H1 (cell line): ENCODE measurements at places on chromosomes 12 and 14. TPM values are rescaled to one million over a fixed set of nuclear protein-coding genes. Genes with fewer than 3 reads are reported as not detected.

TRHDE gene
- total RNA-seq = 5.0 and 5.5 TPM in 2 replicates

FAM222A gene
- 1.1 and 1.5 TPM in 2 replicates for total RNA-seq

EIF2S1 gene
- 145 and 146 TPM in 2 replicates for total RNA-seq

CDKL1 gene
- total RNA-seq = 1.6 and 2.2 TPM in 2 replicates

GSG1 gene
- total RNA-seq = 0.89 and 1.3 TPM in 2 replicates

DHH gene
- 0.11 and 0.13 TPM in 2 replicates for total RNA-seq

CLEC7A gene
- 0.15 TPM in 1 of 2 replicates, not detected in the other for total RNA-seq

GLT1D1 gene
- total RNA-seq = 3.6 and 4.1 TPM in 2 replicates

DNA sequence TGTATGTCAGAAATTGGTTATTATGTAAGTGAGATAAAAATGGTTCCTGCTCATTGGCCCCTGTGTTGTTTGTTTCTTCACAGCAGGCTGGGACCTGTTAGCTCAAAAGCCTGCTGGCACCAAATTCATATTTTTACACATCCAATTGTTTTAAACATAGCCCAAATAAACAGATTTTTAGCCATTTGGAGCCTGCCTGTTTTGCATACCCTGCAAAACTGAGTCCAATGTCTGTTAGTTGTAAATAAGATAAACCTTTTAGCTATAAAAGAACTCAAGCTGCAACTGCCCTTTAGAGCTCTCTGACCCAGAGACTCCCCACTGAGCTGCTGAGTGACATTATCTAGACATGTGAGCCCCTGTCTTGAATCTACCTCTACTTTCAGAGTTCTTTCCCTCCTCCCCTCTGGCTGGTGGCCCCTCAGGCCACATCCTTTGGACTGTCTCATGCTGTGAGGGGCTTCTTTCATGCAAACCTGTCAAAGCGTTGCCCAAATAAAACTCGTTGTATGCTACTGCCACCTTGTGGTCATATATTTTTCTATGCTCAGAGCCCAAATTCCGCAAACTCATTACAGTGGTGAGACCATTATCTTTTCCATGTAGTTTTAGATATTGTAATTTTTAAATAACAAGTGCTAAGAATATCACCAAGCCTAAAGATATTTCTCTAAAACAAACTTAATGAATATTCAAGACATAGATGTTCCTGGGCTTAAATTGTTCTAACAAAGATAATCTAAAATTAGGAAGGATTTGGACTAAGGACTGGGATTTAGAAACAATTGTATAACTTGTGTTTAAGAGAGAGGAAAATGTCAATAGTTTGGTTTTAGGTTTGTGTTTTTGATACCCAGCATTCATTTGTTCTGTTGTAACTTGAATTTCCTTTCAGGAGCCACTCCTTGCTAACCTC is 337.9 kb downstream of the AACS start:
- H3K27ac ChIP-seq = no peak overlapping the region
- no peak overlapping the region for H3K4me3 ChIP-seq
- H3K27me3 ChIP-seq = no peaks in the 10 kb centered on the region

DNA sequence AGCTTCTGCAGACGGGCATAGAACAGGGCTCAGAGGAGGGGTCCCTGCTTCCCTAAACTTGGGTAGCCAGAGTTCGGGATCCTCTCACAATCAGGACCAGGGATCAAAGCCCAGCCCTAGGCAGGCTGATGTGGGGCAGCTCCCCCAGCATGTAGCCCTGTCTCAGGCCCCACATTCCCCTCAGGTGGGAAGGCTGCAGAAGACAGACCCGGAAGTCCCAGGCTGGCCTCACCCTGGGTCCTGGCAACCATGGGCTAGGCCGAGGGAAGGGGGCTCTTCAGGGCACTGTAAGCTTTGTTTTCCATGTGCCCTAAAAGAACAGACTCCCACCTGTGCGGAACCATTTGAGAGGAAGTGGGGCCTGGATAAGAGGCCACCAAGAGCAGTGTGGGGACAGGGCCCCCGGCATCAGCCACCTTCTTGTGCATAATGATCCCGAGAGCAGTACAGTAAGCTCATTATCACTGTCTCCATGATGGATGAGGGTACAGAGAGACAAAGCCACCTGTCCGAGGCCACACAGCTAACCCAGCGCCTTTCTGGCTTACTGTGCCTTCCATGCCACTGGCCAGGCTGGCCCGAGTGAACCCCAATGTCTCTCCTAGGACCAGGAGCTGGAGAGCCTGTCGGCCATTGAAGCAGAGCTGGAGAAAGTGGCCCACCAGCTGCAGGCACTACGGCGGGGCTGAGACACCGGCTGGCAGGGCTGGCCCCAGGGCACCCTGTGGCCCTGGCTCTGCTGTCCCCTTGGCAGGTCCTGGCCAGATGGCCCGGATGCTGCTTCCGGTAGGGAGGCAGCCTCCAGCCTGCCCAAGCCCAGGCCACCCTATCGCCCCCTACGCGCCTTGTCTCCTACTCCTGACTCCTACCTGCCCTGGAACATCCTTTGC is 11.5 kb downstream of the CHGA start:
- H3K36me3 ChIP-seq = no peaks in the 10 kb centered on the region
- no peaks in the 10 kb centered on the region for H3K27me3 ChIP-seq
- DNase-seq = no peak
- H3K4me1 ChIP-seq = no peaks in the 10 kb centered on the region

DNA sequence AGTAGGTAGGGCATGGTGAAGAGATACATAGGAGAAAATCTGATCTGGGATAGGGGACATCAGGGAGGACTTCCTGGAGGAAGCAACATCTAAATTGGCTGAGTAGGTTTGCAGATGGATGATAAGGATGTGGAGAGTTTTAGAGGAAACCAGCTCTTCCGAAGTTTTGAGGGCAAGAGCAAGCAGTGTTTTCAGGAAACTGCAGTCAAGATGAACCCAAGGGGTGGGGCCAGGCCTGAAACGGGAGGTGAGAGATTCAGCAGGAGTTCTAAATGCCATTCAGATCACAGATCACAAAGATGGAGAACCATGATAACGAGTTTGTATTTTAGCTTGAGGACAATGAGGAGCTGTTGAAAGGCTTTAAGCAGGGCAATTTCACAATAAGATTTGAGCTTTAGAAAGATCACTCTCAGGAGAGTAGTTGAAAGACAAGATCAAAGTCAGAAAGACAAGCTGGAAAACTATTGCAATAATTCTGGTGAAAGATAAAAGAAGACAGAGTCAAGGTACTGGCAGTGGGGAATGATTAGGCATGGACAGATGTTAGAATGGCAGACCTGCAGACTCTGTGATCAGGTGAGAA is 70.1 kb upstream of the PLXNC1 start:
- DNase-seq = no peak
- H3K4me1 ChIP-seq = no peaks in the 10 kb centered on the region
- no peak overlapping the region for H3K4me3 ChIP-seq
- H3K36me3 ChIP-seq = no peaks in the 10 kb centered on the region
- H3K27me3 ChIP-seq = no peaks in the 10 kb centered on the region

DNA sequence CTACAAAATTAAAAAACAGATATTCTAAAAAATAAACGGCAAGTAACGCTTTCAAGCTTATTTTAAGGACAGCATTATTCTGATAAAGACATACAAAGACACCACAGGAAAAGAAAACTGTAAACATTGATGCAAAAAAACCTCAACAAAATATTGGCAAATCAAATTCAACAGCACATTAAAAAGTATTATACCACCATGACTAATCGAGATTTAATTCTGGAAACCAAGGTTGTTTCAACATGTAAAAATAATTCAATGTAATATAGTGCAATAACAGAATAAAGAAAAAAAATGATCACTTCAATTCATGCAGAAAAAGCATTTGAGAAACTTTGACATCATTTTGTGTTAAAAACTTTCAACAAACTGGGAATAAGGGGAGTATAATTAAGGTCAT is 1323.2 kb downstream of the FSCB start:
- H3K4me3 ChIP-seq = no peak overlapping the region
- no peaks in the 10 kb centered on the region for H3K36me3 ChIP-seq
- no peak overlapping the region for H3K27ac ChIP-seq
- no peak for DNase-seq
- H3K4me1 ChIP-seq = no peaks in the 10 kb centered on the region

DNA sequence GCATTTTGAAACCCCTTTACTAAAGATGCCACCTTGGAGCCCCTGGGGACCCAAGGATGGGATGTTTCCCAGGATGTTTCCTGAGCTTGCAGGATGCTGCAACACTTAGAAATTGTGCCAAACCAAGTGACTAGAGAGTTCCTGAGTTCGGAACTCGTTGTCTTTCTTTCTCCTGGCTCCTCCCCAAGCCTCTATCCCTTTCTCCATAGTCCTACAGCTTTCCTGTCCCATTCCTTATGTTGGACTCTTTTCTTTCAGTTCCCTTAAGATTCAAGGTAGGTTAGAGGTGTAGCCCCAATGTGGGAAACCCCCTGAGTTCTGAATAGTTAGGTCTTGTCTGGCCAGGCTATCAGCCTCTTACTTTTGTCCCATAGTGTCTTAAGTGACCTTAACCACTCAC is 1.4 kb upstream of the KIF5A start:
- no peak overlapping the region for H3K4me3 ChIP-seq
- H3K36me3 ChIP-seq = no peaks in the 10 kb centered on the region
- DNase-seq = no peak
- no peak overlapping the region for H3K27ac ChIP-seq
- H3K4me1 ChIP-seq = peaks cover 12% of the 10 kb centered on the region; the same call in 1 of the 2 replicates
- peaks cover 5% of the 10 kb centered on the region; the same call in 1 of the 2 replicates for H3K27me3 ChIP-seq

GRCh38 chr12:130186651-130187268 is 24.5 kb downstream of the FZD10 start:
- no peak overlapping the region for H3K4me3 ChIP-seq
- H3K4me1 ChIP-seq = no peaks in the 10 kb centered on the region
- no peaks in the 10 kb centered on the region for H3K36me3 ChIP-seq
- H3K27ac ChIP-seq = no peak overlapping the region
- no peak for DNase-seq
- peaks cover 6% of the 10 kb centered on the region for H3K27me3 ChIP-seq

- no peaks in the 10 kb centered on the region for H3K36me3 ChIP-seq
- no peaks in the 10 kb centered on the region for H3K4me1 ChIP-seq
- H3K4me3 ChIP-seq = no peak overlapping the region
- H3K27ac ChIP-seq = no peak overlapping the region
- no peaks in the 10 kb centered on the region for H3K27me3 ChIP-seq
Measured at GRCh38 chr14:71554959-71555612, 377.1 kb upstream of the RGS6 start.

DNA sequence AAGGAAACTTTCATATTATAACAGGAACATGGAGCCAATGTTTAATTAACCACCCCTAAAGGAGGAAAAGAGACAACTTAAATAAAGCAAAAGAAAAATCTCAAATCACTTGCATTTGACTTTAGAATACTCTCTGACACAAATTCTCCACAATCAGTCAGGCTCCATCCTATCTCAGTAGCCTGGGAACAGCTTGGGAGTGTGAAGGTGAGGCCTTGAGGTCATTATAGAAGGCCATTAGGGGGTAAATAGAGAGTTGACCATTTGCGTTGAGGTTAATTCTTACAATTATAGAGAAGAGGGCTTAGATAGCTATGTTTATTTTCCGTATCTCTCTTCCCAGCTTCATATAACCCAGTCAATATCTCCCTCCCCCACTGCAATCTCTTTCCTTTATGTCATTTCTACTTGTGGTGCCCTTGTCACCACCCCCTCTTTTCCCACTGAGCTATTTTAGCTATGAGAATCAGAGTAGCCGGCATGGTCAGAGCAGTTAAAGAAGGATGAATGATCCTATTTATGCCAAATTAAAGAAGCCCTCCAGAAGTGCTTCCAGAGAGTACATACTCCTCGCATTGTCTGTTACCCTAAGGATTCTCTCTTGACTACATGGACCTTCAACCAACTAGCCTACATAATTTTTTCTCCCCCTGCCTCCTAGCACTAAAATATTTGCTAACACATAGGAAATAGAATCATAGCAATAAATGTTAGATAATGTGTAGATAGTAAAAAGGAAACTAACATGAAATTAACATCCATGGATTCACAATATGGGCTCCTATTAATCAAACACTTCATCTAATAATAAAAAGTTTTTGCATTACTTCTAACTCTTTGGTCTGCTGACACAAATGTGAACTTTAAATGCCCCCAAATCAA is 135.2 kb upstream of the KRR1 start:
- no peak overlapping the region for H3K4me3 ChIP-seq
- H3K27me3 ChIP-seq = no peaks in the 10 kb centered on the region
- no peak for DNase-seq

GRCh38 chr14:96805956-96806355 is 8.8 kb downstream of the VRK1 start:
- H3K4me3 ChIP-seq = no peak overlapping the region
- H3K4me1 ChIP-seq = no peaks in the 10 kb centered on the region
- H3K36me3 ChIP-seq = no peaks in the 10 kb centered on the region
- no peak for DNase-seq

GRCh38 chr14:99884834-99885648 is 91.8 kb downstream of the EML1 start:
- H3K4me3 ChIP-seq = no peak overlapping the region
- no peak overlapping the region for H3K27ac ChIP-seq
- H3K27me3 ChIP-seq = no peaks in the 10 kb centered on the region
- no peak for DNase-seq
- H3K36me3 ChIP-seq = no peaks in the 10 kb centered on the region

- no peak for DNase-seq
- H3K4me1 ChIP-seq = no peaks in the 10 kb centered on the region
- no peaks in the 10 kb centered on the region for H3K36me3 ChIP-seq
- no peak overlapping the region for H3K4me3 ChIP-seq
Measured at GRCh38 chr12:46934374-46935111, 108.7 kb upstream of the SLC38A4 start.

DNA sequence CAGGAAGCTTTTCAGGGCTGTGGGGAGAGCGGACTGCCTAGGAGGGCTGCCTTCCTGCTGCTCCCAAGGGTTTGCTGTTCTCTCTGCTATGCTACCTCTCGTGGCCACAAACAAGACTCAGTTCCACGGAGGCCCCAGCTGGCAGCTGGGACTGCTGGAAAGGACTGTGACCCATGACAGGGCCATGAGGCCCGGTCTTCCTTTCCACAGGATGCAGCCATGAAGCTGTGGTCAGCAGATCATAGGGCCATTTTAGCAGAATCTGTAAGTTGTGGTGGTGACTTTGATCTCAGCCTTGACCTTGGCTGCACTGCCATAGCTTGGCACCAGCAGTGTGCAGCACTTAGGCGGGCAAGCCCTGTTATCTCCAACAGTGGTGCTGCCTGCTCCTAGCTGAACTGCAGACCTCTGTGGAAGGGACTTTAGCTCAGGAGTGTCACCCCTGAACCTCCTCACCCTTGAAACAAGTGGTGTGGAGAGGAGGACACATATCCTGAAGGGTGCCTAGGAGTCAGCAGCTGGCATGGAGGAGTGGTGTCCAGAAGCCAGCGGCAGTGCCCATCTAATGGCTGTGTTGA is 12.3 kb downstream of the KRT80 start:
- no peaks in the 10 kb centered on the region for H3K36me3 ChIP-seq
- H3K4me3 ChIP-seq = no peak overlapping the region
- H3K27me3 ChIP-seq = no peaks in the 10 kb centered on the region; the same call in 1 of the 2 replicates
